Stimulated activated CD4-positive, alpha-beta T cell treated with anti-CD3 and anti-CD28 coated beads, Interleukin-2, amount 100 ng/mL, for 24 hours (primary cell): ENCODE measurements at places on chromosomes 7 and 10.

DNA sequence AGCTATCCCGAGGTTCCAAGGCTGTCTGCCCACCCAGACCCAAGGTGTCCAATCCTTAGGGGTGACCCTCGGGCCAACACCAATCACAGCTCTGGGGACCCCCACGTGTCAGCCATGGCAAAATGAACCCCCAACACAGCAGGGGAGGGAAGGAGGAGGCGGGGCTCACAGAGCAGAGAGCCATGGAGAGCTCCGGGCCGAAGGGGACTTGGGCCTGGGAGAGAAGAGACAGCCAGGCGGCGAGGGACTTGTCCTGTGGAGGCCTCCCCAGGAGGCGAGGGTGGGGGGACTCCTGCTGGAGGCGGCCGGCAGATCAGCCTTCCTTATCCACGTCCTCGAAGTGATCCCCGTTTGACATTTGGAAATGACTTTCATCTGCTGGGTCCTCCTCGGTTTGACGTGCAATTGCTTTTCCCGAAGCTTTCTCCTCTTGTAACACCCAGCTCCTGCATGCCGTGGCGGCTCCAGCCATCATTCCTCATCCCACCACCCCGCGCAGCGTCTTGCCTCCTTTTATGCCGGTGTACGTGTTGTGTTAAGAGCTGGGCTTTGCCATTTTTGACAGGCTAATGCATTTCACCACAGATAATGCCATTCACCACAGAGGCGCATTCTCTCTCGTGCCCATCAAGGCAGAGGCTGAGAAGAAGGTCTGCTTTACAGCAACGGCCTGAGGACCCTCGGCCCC lies 337.4 kb downstream of the DNAJB6 start:
- no peak for DNase-seq

GRCh38 chr7:81079746-81080145 lies 160.9 kb upstream of the SEMA3C start:
- DNase-seq, result no peak

- no peak for DNase-seq
Observed at GRCh38 chr7:46880508-46881196, 701.3 kb downstream of the TNS3 start.

- DNase-seq, result no peak
Observed at GRCh38 chr10:61140765-61141392, 196.9 kb upstream of the RHOBTB1 start.

DNA sequence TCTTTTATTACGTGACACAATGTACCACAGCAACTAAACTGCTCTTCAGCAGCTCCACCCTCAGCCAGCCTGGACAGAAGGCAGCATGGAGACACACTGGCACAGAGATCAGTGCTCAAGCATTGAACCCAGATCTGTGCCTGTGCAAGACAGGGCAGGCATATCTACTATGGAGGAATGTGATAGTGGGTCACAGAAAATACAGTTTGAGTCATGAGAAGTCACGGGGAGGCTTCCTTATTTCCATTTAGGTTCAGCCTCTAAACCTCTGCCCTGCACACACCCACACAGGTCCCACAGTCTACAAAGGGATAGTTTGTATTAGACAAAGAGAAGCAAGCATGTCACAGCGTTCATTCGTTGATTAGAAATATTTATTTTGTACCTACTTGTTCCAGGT lies 187.4 kb upstream of the AGR3 start:
- DNase-seq, result no peak

- DNase-seq, result no peak
Observed at GRCh38 chr10:132544744-132545658, 7.4 kb downstream of the INPP5A start.

DNA sequence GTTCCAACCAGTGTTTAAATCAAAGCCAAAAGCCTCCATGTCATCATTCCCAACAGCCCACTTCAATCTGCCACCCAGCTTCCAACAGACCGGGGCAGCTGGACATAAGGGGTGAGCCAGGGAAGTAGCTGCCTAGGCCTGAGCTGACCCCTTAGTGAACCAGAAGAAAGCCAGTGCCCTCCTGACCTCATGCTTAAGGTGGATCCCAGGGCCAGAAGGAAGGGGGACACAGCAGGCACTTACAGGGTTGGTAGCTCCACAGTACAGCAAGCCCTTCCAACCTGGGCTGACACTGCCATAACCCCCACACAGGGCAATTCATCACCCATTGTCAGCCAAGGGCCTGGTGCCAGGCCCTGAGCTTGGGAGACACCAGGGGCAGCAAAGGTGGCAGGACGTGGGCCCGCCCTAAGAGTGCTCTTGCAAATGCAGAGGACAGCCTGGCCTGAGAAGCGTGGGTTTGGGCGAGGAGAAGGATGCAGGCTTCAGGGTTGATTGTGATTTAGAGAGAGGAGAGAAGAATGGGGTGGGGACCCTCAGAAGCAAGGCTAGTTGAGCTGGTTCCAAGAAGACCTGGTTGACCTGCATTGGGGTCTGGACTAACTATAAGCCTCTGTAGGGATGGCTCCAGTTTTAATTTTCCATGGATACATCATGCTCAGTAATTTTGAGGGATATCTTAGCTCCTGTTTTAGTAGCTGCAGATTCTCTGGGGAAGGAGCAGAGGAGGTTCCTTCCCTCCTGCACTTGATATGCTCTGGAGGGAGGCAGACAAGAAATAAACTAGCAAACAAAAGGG lies 3.1 kb upstream of the CYP26A1 start:
- DNase-seq, result no peak

- no peak for DNase-seq
Observed at GRCh38 chr10:3048119-3049019, 19.0 kb upstream of the PFKP start.

- DNase-seq, result no peak
Observed at GRCh38 chr10:396535-397220, 261.4 kb downstream of the ZMYND11 start.

- no peak for DNase-seq
Observed at GRCh38 chr7:143048827-143049226, 3.3 kb upstream of the OR6V1 start.

DNA sequence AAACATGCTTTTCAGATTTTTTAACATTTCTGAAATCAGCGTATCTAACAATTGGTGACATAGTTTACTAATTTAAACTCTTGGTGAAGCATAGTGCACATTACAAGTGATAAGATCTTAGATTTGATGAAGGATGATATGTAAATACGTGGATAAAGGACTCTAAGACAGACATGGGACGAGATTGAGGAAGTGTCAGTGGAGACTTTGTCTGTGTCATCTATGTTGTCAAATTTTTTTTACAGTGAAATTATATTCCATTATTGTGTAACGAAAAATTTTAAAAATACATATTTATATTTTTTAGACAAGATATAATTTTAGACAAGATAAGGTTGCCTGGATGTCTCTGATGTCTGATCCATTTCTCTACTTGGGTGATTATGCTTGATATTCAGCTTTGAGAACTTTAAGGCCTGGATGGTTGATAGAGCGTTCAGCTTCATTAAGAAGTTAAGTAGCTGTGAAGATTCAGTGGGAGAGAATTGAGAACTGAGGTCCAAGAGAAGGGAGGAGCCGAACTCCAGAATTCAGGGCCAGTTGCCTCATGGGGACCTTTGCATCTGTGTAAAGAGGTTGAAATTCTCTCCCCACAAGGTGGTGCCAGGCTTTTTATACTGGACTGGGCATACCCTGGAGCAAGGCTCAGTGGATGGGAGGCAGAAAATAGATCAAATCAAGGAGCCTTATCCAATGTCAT lies 62.7 kb downstream of the KAT6B start:
- no peak for DNase-seq

- DNase-seq, result no peak
Observed at GRCh38 chr10:124827474-124827873, 25.9 kb downstream of the ABRAXAS2 start.

DNA sequence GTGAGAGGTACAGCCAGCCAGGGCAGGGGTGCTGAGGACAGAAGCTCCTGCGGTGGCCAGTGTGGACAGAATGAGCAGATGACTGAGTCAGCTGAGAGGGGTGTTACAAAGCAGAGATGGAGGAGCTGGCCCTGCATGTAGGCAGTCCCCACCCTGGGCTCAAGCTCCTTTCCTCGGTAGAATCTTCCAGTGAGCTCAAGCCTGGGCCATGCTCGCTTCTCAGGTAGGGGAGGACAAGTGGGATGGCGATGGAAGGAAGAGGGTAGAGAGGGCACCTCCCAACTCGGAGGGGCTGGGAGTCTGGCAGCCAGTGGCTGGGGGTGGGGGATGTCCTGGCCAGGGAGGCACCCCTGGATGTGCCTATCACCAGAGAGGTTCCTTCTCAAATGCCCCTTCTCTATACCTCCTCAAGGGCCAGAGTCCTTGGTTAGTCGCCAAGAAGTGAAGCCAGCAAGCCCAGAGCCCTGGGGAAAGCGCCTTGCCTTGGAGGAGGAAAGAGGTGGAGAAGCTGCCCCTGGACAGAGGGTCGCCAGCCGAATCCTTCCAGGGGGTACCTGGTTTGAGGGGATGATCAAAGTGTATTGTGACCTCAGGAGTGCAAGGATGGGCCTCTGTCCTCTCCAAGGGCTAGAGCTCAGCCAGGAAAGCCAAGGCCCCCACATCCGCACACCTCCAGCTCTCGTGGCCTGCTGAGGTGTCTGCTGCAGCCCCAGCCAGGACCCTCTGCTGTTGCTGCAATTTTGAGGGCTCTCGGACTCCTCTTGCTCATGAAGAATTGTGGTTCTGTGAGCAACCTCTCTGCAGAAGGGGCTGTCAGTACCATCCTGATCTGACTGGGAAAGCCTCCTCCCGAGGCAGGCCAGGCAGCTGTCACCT lies 88.6 kb upstream of the MACROH2A2 start:
- DNase-seq, result no peak

DNA sequence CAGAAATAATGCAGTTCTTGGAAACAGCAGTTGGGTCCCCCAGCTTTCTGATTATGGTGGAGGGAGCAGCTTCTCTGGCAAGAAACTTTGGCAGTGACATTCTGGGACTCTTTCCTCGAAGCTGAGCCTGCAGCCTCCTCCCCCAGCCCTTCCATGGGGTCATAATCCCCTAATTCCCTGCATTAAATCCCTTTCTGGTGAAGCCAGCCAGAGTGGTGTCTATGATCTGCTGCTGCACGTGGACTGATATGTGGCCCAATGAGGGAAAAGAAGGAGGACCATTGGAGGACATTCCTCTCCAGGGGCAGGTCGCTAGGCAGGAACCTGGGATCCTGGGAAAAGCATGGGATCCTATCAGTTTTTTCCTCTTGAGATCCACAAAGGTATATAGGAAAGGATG lies 470.5 kb downstream of the RPS24 start:
- no peak for DNase-seq

DNA sequence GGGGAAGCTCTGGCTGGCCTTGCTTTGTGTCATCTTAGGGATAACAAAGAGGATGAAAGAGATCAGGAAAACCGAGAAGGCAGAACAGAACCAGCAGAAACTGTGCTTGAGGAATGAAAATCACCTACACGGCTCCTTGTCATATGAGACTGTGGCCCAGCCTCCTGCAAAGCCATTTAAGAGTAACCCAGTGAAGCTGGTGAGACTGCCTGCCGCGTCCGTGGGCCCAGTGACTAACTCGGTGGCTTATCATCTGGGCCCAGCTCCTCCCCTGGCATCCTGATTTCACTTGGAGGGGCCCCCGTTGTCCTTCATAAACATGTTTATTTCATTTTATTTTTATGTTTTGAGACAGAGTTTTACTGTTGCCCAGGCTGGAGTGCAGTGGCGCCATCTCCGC lies 30.7 kb downstream of the HTRA1 start:
- no peak for DNase-seq

DNA sequence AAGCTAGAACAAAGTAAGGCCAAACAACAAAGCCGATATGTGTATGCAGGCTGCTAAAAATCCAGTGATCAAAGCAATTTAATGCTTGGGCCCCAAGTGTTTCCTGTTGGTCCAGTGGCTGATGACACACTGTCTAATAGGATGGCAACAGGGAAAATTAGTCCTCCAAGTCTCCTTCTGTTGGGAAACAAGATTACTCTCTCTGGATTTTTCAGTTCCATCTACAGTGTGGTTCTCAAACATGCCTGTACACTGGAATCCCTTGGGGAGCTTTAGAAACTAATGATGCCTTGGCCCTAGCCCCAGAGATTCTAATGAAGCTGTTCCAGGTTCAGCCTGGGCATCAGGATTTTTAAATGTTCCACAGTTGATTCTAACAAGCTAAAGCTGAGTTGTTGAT lies 198.7 kb downstream of the AHR start:
- no peak for DNase-seq

DNA sequence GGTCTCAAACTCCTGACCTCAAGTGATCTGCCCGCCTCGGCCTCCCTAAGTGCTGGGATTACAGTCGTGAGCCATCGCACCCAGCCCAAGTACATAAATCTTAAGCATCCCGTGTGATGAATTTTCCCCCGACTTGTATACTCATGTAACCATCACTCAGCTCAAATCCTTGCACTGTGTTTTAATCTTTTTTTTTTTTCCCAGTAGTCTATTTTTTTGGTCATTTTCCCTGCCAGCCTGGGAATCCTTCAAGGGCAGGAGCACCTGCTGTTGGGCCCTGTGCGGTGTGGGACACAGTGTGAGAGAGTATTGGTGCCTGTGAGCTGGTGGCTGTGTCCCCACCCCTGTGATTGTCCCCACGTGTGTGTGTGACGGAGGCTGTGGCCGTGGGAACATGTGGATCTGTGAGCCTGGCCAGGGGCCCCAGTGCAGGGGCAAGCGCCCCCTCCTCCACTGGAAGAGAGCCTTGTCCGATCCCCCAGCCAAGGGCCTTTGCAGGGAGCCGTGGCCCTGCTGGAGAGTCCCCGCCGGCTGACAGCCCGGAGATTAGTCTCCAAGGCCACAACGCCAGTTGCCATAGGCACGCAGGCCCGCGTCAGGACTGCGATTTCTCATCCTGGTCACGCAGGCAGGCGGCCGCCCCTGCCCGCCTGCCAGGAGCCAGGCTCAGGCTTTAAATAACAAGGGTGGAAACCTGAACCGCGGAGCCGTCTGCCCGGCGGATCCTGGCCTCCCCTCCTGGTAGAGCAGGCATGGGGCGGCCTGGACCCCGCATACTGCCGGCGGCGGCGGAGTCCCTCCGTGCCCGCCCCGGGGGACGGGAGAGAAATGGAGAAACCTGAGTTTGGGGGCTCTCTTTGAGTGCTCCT lies 26.5 kb downstream of the GTF2IRD1 start:
- no peak for DNase-seq
